ENCODE measurements at places on chromosomes 5 and 9. TPM values are rescaled to one million over a fixed set of nuclear protein-coding genes. Genes with fewer than 3 reads are reported as not detected.

GRCh38 chr5:1193591-1193985 lies 7.8 kb upstream of the SLC6A19 start:
- no peak for DNase-seq

GRCh38 chr5:67033880-67034651 lies 162.5 kb downstream of the CD180 start:
- no peak for DNase-seq

DNA sequence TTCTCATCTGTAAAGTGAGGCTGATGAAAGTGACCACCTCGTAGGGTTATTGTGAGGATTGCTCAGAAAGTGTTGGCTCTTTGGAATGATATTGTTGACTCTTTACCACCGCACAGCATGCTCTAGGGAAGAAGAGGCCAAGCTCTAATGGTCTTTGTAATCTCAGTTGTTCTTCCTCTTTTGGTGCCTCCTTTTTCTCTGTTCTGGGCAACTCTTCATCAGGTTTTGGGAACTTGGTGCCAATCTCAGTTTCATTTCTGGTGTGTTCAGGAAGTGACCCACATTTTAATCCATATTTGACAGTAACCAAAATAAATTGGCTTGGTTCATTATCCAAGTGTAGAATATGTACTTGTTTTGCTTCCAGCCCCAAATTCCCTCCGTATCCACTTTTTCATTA lies 25.1 kb downstream of the ARHGAP26 start:
- no peak for DNase-seq

- no peak for DNase-seq
Observed at GRCh38 chr5:105554568-105555169, 1992.1 kb upstream of the NUDT12 start.

DNA sequence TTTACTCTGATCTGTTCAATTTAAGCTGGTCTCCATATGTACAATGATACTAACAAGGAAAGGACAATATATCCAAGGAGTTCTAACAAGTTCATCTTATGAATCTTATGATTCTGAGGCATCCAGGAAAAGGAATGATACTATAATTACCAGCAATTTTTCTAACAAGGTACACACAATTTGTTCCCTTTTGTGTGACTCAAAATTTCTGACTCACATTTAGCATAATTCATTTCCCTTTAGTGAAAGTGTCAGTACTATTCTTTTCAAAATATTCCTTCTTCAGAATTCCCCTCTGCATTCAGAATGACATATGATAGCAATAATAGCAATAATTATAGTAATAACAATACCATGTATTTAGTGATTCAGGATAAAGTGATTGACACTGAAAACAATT lies 594.8 kb downstream of the DMRTA1 start:
- DNase-seq = no peak

DNA sequence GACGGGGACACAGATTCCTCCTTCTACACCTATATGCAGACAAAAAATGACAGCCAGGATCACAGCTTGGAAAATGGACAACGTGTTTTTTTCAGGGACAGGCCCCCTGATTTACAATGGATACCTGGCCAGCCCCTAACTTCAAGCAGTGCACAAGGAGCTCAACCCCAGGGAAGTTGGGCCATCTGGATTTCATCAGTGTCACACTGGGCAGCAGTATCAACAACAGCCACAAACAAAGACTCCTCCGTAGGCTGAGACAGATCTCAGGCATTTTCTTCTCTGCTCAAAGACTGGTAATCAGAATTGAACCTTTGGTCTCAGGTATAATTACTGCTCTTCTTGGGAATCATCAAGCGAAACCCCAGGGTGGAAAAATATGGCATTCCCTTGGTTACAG lies 374.0 kb downstream of the ZNF608 start:
- no peak for DNase-seq

DNA sequence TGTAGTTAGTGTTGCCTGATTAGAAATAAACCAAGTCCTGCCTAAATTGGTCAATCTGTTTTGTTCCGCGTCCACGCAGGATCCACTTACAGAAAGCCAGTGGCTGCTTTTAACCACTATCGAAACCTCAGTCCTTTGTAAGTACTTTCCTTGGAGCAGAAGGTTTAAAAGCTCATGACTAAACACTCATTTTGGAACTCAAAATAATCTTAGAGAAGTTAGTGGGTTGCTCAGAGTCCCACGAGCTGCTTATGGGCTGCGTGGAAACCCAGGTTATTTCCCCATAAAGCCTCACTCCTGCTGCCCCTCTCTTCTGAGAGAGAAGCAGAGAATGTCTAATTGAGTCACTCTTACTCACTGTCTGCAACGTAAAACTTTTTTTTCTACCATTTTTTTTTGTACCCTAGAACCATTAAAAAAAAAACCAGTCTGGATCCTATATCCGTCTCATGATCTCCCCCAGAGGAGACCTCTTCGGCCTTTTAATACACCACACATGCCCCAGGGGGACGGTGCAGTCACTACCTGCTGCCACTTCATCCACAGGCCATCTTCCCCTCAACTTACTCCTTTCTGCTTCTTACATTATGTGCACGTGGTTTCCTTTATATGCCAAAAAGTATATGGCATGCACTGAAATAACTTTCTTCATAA lies 7.6 kb downstream of the BASP1 start:
- no peak for DNase-seq

The DNAH5 gene
- 0.13 TPM for total RNA-seq

The C6 gene
- total RNA-seq = not detected

DNA sequence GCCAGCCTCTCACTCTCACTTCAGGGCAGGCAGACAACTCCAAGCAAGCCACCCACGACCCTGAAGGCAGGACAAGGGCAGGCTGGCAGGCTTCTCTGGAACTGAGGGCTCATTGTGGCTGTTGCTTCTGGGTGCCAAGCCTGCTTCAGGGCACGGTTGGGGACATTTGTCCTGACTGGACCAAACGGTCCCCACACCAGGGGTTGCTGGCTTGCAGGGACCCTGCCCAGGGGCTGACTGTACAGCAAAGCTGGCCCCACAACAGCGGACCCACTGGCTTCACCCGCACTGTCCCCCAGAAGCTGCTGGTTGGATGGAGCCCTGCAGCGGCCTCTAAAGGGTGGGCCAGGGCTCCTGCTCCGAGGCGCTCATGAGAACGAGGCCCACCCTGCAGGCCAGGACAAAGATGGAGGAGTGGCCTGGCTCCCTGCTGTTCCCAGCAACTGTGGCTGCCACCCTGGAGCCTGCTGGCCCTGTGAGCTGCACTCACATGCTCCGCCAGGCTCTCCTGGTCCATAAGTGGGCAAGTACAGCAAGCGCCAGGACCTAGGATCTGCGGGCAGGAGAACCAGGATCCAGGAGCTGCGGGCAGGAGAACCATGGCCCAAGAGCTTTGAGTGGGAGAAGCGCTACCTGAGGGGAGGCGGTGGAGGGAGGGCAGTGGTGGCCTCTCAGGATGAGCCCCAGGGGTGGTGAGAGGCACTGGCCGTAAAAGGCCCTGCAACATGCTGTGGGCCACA lies 34.4 kb upstream of the NSMF start:
- no peak for DNase-seq

- peak; percentile 87 for DNase-seq
Observed at GRCh38 chr9:134449180-134449916, 123.1 kb downstream of the RXRA start.

DNA sequence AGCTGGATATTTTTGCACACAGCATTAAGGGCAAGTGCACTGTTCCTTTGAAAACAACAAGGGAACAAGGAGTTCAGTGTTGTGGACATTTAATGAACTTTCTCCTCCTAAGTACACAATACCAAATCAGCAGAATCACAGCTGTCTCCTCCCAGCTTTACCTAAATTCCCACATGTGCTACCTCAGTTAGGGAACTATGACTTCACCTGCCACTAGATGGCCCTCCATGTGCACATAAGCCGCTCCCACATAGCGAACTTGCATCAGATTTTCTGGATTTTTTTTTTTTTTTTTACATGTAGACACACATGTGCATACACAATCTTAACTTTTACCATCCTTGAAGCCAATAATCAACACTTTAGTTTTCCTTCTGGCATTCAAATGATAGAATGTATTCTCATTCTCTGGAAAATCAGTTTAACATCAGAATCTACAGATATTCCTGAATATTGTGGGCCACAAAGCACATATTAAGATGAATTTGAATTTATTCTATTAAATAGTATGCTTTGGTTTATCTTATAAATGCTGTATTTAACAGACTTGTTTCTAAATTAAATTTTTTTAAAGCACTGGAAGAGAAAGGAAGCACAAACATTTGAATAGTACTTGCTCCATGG lies 123.6 kb downstream of the PALM2AKAP2 start:
- peak; percentile 74 for DNase-seq

All from dermis microvascular lymphatic vessel endothelial cell (primary cell).